ENCODE measurements at places on chromosomes 5 and 9. TPM values are rescaled to one million over a fixed set of nuclear protein-coding genes. Genes with fewer than 3 reads are reported as not detected.

RABGAP1 gene
- polyA plus RNA-seq = 34.3 TPM

DNA sequence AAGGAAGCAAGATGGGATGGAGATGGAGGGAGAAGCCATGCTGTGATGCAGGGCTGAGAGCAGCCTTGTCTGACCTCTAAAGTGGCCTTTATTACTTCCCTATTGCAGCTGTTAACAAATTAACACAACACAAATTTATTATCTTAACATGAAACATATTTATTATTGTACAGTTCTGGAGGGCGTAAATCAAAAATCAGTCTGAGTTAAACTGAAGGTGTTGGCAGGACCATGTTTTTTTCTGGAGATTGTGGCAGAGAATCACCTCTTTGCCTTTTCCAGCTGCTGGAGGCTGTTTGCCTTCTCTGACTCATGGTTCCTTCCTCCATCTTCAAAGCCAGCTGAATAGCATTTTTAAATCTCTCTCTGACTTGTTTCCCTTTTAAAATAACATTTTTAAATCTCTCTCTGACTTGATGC is 7.2 kb upstream of the MCC start:
- no peak for DNase-seq

HTR1A gene
- polyA plus RNA-seq = not detected

DNA sequence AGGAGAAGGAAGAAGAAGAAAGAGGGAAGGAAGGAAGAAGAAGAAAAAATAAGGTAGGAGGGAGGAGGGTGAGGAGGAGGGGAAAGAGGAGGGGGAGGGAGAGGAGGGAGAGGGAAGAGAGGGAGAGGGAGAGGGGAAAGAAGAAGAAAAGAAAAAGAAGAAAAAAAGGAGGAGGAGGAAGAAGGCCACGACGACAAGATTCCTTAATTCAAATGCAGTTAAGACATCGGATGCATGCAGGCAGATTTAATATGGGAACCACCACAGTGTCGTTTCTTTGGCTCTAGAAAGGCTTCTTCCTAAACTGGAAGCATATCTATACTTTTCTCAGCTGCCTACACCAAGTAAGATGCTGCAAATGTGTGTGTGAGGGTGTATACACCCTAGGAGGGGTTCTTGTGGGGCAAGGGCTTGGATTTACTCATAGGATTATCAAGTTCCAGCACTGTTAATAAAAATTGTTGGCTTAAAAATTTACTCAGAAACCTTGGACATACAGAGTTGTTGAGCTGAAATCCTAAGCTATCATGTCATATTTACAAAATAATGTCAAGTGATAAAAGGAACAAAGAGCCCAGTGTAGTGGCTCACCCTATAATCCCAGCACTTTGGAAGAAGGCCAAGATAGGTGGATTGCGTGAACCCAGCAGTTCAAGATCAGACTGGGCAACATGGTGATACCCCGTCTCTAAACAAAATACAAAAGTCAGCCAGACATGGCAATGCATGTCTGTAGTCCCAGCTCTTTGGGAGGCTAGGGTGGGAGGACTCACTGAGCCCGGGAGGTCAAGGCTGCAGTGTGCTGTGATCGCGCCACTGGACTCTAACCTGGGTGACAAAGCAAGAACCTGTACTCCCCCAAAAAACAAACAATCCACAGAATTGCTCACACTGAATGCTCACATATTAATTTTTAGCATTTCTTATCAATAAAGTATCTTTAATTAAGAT is 108.5 kb downstream of the UBAP2 start:
- DNase-seq = no peak

CXXC5 gene
- polyA plus RNA-seq = 95.0 TPM

SLC6A7 gene
- 0.22 TPM for polyA plus RNA-seq

GRCh38 chr9:136326761-136327303 is 507 bp upstream of the GPSM1 start:
- DNase-seq = no peak

FGF1 gene
- 5.1 TPM for polyA plus RNA-seq

GRCh38 chr5:56852228-56853000 is 37.1 kb downstream of the MAP3K1 start:
- DNase-seq = no peak

- peak; percentile 70 for DNase-seq
These were observed at the start of gene FGF10 for GRCh38 chr5:44389090-44389822. FGF10 (minus strand) TSS chr5:44389420; CDS start chr5:44388682, 738 bp downstream.

- DNase-seq = no peak
These were observed 35.3 kb downstream of the SNX24 start for GRCh38 chr5:122880749-122881148.

SIGMAR1 gene
- 52.0 TPM for polyA plus RNA-seq

DNA sequence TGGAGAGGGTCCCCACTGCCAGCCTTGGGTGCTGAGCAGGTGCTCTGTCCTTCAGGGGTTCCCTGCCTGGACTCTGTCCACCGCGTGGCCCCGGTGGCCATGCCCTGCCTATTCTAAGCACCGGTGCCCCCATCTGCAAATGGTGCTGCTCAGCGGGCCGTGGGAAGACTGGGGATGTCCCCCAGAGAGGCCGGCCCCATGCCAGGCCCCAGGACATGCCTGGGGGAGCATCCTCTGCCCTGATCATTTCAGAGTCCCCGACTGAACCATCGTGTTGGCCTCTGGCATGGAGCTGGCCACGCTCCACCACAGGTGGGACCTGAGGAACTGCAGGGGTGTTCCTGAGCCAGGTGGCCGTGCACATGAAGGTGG is 64.7 kb downstream of the RXRA start:
- no peak for DNase-seq

GRCh38 chr9:4620881-4621555 is 41.1 kb upstream of the PLPP6 start:
- DNase-seq = no peak

C6 gene
- 0.19 TPM for polyA plus RNA-seq

DNA sequence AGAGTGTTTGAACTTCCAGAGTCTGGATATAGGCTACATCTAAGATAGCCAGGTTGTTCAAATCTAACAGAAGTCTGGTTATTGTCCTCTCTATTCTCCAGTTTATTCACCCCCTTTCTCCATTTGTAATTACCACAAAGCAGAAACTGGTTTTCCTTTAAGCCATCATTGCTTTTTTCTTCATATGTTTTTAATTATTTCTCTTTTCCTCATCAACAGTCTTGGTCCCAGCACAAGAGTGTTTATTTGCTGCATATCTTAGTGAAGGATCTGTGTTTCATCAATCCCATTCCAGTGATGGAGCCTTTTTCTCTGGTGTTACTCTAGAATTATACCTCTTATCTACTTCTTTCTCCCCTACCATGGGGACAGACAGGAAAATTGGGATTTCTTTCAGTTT is 142.2 kb downstream of the CAMK4 start:
- DNase-seq = no peak

TSSK1B gene
- not detected for polyA plus RNA-seq

DAPK1 gene
- polyA plus RNA-seq = 25.5 TPM

GRCh38 chr5:96885518-96886338 is 9.4 kb downstream of the ERAP2 start:
- DNase-seq = no peak

DNA sequence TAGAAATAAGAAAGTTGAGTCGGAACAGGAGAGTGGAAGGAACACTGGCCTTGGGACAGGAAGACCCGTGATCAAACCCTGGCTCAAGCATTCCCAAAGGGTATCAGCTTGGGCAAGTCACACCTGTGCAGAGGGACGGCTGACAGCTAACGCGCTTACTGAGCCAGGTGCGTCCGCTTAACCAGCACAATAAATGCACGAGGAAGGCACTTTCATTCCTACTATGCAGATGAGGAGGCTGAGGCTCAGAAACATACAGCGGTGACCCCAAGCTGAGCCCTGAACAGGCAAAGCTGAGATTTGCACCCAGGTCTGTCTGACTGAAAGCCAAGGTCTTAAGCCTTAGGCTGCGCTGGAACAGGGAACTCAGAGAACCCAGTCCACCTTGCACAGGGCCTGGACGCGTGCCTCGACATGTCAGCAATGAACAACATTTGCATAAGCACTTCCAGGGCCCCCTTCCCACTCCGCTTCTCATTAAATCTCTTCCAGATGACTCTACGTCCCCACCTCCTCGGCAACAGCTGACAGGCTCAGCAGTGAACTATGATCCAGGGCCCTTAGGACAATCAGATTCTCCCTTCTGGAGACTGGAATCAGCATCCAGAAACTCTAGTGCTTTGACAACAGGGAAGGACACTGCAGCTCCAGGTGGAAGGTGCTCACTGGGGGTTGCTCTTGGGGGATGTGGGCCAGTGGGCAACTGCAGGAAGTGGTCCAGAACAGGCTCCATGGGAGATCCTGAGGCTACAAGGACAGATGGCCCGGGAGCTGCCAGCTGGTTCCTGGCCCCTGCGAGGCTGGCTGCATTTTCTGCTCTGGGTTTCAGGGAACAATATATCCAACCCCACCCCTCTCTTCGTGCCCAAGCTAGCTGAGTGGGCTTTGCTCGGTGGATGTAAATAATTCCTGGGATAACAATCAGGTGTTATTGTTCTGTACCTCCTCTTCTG is 35.2 kb downstream of the SH3PXD2B start:
- peak; percentile 85 for DNase-seq

- no peak for DNase-seq
These were observed 157.2 kb upstream of the ATP10B start for GRCh38 chr5:161009194-161009593.

- no peak for DNase-seq
These were observed 4.5 kb downstream of the TYRP1 start for GRCh38 chr9:12697719-12698118.

GRCh38 chr9:115743709-115744605 is 409.6 kb upstream of the PAPPA start:
- no peak for DNase-seq

RAB3C gene
- polyA plus RNA-seq = 0.43 TPM

SNCAIP gene
- polyA plus RNA-seq = 5.7 TPM

GRCh38 chr5:177529247-177530203 is 12.8 kb upstream of the DDX41 start:
- DNase-seq = no peak

C9orf153 gene
- 0.22 TPM for polyA plus RNA-seq

DNA sequence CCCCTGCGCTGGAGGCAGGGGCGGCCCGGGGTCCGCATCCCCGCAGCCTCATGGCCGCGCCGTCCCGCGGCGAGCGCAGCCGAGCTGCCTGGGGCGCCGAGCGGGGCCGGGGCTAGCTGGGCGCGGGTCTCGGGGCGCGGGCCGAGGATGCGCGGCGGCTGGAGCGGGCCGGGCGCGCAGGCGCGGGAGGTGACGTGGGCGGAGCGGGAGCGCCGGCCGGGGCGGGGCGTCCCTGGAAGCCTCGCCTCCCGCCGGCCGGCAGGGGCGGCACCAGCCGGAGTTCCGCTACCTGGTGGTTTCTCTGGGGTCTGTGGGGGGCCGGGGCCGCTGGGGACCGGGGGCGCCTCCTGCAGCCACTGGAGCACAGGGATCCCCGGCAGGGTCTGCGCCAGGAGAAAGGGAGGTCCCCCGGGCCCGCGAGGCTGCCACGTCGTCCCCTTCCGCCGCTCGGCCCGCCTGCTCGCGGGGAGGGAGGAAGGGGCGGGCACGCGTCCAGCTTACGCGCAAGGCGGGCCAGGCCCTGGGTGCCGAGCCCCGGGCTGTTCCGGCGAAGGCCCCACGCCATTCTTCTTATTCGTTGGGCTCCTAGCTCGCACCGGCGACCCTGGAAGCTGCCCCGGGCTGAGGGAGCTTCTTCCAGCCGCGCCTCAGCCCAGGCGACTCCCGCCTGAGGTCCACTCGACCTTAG is at the start of gene LPCAT1:
Gene LPCAT1, minus strand, starts transcription at position 168 of the 688 bp plus-strand sequence. Its CDS starts 116 bp downstream, at position 52.
- peak; percentile 87 for DNase-seq

SLC34A1 gene
- polyA plus RNA-seq = not detected

DNA sequence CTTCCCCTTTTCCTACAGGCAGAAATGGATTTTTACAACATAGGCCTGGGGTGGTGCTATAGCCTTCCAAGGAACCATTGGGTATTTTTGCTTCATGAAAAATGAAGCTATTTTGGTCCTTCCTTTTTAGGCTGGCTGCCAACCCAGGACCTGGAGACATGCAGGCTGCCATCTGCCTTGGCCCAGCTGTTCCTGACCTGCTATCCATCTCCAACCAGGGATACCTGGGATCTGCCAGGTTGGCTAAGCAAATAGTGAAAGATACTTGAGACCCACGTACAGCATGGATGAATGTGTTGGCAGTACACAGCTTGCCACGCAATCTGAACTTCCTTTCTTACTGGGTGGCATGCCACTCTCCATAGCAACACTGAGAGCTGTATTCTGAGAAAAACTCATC is 31.1 kb downstream of the MRPS27 start:
- peak; percentile 32 for DNase-seq

DNA sequence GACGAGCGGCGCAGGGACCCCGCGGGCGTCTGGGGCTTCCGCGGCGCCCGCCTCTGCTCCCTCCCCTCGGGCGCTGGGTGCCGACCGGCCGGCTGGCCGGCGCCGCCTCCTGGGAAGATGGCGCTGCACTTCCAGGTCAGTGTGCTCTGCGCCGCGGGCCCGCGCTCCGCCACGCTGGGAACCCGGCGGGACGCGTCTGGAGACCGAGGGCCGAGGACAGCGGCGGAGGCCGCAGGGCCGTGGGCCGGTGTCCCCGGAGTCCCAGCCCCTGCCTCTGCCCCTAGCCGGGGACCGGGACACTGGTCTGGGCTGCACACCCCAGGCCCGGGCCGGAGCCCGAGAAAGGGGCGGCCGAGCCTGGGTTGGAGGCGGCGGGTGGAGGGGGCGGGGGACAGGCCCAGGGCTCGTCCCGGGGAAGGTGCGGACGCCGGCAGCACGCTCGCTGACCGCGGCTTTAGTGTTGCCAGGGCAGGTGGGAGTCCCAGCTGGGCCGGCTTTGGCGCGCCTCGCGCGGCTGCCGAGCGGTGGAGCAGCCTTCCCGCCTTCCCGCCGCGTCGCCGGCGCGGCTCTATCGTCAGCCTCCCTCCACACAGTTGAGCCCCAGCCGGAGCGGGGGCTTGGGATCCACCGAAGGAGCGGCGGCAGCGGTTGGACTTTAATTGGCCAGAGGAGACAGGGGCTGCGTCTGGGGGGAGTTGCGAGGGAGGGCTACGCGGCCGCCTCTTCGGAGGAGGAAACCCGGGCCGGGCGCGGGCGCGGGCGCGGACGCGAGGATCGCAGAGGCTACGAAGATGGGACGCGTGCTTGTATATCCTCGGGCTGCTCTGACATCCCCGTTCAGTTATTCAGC is at the start of gene RANBP17:
Gene RANBP17, plus strand, starts transcription at position 102 of the 850 bp plus-strand sequence.
- peak; percentile 66 for DNase-seq

DNA sequence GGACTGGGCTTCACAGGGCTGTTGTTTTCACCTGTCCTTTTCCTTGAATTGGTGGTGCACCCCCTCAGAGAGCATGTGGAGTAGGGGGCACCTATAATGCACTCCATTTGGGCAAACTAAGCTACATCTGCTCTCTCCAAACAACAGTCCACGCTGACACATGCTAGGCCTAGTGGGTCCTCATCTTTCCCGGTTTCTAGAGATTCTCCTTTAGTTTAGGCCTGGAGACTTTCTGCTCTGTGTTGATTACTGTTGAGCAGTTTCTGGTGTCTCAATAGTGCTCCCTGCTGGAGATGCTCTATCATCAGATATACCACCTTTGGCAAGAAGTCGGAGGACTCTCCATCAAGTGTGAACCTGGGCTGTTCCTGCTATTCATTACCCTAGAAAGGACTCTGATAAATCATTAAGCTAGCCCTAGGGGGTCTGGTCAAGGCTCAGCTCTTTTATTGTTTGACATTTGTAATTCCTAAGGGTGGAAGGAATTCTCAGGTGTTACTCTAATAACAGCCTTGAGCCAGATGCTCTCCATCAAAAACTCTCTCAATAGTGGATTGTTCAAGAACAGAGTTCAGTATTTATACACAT is 64.0 kb upstream of the FYB1 start:
- DNase-seq = peak; percentile 32

All from hindlimb muscle (tissue), 1 donor.